ENCODE measurements at places on chromosomes 12 and 14.

DNA sequence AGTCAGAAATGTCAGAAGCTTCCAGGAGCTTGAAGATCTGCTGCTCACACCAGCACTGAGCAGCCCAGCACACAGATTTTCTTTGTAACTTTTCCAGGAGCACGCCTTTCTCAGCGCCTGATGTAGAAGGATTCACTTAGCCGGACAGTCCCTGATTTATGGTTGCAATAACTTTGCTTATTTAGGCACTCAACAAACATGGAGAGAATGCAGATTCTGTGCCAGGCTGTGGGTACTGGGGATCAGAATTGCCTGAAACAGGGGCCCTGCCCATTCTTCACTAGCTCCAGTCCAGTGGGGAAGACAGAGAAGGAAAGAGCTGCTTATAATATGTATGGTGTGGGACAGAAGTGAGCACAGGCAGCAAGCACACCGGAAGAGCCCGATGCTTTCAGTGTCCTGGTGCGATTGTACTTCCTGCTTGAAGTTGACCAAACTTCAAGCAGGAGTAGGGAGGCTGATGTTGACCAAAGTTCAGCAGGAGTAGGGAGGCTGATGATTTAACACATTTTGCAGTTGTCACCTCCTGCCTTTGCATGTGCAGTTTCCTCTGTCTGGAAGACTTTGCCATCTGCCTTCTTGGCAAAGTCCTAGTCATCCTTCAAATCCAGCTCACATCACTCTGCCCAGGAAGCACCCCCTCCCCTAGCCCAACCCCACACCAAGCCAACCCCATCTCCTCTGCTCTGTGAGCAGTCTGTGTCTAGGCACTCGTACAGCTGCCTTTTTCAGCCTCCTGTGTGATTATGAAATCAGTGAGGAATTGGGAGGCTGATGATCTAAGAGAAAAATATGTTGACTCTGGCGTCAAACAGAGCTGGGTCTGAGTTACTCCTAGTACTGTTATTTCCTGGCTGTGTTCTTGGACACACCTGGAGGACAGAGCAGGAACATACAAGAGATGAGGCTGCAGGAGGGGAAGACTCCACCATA lies 12.0 kb upstream of the PRIMA1 start:
- DNase-seq, result no peak

DNA sequence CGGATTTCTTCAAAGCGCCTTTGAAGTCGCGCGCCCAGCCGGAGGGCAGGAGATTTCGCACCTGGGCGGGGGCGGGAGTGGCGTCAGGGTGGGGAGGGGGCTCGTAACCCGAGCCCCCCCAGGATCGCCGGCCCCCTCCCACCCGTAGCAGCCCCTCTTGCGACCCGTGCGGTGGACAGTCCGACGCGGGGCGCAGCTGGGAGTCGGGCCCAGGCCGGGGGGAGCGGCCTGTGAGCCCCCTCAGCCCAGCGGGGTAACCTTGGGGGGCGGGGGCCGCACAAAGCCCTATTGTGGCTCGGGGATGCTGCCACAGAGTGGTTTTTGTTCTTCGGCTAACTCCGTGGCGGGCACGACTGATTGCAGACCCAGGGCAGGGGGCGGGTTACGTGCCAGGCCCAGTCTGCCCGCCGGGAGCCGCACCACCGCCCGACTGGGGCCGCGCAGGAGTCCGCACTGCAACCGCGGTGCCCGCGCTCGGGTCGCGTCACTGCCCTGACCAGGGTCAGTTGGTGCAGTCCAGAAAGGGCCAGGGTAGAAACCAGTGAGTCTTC lies 4.2 kb upstream of the AAAS start:
- peak; percentile 70 for DNase-seq

GRCh38 chr14:104221636-104222369 lies 83.4 kb downstream of the KIF26A start:
- peak; percentile 56 for DNase-seq

- no peak for DNase-seq
These were observed 23.9 kb downstream of the FERMT2 start for GRCh38 chr14:52926953-52927352.

DNA sequence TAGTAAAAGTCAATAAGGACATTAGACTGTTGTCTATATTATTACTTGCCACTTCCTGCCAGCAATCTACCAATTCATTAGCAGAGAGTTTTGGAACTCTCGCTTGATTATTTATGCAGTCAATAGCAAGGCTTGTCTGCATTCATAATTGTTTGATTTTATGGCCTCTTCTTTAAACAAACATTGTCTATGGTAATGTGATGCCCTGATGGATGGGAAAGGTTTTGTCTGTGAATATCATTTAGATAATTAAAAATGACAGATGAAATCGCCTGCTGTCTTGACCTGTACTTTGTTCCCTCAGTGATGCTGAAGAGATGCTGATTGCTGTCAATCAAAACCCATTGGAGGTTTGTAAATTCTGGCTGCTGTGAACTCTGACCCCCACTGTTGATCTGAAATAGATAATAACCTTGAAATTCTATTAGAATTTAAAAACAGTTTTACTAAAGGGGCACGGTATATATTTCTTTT lies 455.3 kb downstream of the NPAS3 start:
- DNase-seq, result no peak

DNA sequence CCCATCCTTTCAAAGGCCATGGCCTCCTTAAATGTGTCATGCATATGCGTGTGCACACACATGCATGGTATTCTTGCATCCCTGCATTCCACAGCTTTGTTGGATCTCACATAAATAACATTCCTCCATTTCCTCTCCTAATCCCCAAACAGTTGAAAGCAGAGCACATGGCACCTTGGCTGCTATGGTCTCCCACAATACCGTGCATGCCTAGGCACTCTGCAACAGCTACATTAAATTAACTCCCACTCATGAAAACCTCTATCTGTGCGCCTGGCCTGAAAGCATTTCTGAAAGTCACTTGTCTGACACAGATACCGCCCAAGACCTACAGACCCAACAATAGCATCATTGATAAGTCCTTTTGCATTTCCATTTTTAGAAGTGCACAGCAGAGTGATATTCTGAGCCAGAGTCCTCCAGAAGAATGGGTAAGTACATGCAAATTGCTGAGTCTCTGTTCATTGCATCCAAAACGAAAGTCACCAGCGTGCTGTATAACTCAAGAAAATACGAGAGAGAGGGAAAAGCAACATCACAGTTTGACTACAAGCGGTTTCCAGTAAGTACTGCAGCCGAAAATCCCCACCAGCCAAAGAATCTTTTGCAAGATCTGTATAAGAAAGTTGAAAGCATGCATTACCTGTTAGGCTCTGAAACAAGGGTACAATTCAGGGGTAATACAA lies 436 bp downstream of the ASB2 start:
- no peak for DNase-seq

- DNase-seq, result no peak
These were observed 41.2 kb downstream of the RAB21 start for GRCh38 chr12:71795901-71796300.

GRCh38 chr14:70624972-70625371 lies 16.7 kb upstream of the TTC9 start:
- no peak for DNase-seq

DNA sequence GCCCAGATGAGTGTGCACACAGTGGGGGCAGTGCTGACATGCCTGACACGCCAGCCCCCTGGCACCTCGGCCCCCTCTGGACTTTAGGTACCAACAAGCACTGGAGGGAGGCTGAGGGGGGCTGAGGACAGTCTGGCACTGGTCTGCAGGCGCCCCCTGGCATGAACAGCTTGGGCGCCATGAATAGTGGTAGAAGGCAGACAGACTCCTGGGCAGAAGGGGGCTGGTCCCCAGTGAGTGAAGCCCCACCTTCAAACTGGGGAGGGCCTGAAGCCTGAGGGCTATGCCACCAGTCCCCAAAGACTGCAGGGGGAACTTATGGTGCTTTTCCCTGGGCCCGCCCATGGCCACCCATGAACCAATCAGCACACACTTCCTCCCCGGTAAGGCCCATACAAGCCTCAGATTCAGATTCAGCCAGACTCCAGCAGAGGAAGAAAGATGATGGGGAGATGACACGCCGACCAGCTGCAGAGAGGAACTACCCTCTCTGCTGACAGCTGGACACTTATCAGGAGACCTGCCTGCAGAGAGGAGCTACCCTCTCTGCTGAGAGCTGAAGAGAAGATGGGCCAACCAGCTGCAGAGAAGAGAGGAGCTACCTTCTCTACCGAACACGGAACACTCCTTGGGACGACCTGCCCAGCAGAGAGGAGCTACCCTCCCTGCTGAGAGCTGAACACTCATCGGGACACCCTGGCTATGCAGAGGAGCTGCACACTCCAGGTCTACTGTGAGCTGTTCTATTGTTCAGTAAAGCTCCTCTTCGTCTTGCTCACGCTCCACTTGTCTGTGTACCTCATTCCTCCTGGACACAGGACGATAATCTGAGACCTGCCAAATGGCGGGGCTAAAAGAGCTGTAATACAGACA lies 324.5 kb downstream of the PCNX1 start:
- DNase-seq, result no peak

GRCh38 chr12:75816897-75817296 lies 214.7 kb downstream of the PHLDA1 start:
- DNase-seq, result no peak

- no peak for DNase-seq
These were observed 1006.0 kb upstream of the USP15 start for GRCh38 chr12:61254225-61254624.

- no peak for DNase-seq
These were observed 226.1 kb downstream of the CHST11 start for GRCh38 chr12:104682790-104683279.

DNA sequence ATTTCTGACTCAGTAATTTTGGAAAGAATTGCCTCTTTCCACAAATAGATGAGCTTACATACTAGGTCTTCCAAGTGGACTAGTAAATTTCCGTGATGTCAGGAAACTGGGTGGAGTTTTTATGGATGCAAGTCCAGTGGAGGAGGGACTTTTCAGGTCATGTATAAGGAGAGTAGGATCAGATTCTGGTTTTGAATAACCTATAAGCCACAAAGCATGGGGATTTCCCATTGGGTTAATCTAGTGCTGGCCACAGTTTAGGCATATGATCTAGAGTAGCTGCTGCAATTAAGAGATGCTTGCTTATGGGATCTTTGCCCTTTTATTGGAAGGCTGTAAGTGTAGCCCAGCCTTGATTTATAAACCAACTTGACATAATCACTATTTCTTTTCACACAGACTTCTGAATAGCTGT lies 33.8 kb downstream of the STK38L start:
- DNase-seq, result no peak

GRCh38 chr14:81767266-81767995 lies 233.8 kb upstream of the SEL1L start:
- no peak for DNase-seq

DNA sequence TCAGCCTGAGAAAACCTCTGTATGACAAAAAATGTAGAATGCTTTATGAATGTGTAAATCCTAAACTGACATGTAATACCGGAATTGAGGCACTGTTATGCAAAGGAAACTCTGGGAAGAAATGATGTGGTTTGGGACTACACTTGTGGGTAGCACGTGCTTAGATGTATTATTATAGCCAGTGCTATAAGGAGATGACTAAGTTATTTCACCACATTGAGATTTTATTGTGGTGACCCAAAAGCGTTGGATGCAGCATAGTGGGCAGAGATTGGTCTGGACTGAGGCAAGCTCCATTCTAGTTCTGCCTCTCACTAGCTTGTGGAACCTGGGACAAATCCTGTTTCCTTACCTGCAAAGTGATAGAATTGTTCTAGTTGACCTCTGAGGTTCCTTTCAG lies 172.2 kb downstream of the SNAPC1 start:
- DNase-seq, result no peak

DNA sequence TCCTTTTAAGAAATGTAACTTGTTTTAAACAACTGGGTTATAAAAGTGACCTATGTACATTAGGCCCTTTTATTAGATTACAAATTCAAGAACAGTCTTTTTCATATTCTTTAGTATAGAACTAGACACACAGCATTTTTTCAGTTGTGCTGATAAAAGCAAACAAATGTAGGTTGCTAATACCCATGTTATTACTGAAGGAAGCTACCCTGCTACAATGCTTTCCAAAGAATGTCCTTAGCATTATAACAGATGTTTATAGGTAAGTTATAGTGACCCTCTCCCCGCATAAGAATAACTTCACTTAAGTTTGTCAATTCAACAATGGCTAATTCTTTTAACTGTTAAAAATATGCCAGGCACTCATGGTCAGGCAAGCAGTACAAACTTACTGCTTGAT lies 17.9 kb downstream of the RTRAF start:
- DNase-seq, result no peak

- no peak for DNase-seq
These were observed 943 bp downstream of the TESPA1 start for GRCh38 chr12:54983536-54984101.

DNA sequence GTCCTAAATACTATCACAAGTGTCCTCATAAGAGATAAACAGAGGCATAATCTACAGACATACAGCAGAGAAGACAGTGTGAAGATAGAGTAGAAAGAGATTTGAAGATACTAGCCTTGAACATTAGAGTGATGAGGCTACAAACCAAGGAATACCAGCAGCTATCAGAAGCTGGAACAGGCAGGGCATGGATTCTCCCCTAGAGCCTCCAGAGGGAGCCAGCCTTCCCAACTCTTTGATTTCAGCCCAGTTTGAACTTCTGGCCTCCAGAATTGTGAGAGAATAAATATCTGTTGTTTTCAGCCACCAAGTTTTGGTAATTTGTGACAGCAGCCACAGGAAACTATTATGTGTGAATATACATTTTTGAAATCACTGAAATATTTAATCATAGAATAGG lies 47.2 kb downstream of the CCDC91 start:
- DNase-seq, result no peak

DNA sequence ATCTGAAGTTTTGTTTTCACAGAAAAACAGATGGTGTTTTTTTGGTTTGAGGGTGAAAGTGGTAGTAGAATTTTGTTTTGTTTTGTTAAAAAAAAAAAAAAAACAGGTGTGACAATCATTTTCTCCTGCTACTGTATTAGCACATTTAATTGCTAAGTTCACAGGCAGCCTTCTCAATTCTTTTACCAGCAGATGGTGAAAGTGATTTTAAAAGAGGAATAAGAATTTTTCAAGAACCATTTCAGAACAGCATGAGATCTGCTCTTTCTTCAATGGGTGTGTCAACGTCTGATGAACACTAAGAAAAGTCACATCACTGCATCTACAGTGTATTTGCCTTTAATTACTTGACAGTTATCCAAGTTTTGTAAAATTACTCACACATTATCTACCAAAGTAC lies 303.7 kb upstream of the USP15 start:
- DNase-seq, result no peak

GRCh38 chr14:104142946-104143470 lies 4.6 kb downstream of the KIF26A start:
- peak; percentile 50 for DNase-seq

DNA sequence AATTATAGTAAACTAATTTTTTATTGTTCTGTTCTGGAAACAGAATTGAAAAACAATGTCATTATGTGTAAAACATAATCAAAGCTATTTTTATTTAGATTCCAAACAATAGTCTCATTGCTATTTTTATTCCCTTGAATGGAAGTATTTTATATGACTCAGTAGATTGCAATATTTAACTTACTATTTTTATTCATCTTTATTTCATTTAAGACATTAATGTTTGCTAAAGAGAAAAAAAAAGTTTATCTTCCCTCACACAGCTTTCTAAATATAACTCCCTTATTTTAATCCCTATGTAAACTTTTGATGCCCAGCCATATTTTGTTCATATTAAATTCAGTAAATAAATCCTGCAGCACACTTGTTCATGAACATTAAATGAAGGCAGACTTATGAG lies 622.4 kb downstream of the SLC6A15 start:
- no peak for DNase-seq
